ENCODE measurements at places on chromosomes 3 and 15. TPM values are rescaled to one million over a fixed set of nuclear protein-coding genes. Genes with fewer than 3 reads are reported as not detected.

The CLDN1 gene
- not detected for polyA plus RNA-seq

The HGD gene
- polyA plus RNA-seq, result 2.5 TPM

The TMCO5A gene
- not detected for polyA plus RNA-seq

The DNAJA4 gene
- 3.1 TPM for polyA plus RNA-seq

The COL6A5 gene
- not detected for polyA plus RNA-seq

DNA sequence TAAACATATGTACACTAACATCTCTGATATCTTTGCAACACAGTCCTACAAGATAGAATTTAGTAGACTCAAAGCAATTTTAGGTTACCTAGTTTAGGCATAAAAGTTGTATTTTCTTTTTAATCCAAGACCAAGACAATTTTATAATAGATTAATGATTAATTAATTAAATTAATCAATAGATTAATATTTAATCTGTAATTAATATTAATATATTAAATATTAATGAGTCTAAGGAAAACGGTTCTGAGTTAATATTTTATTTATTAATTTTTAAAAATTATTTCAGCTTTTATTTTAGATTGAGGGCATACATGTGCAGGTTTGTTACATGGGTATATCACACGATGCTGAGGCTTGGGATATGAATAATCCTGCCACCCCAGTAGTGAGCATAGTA, 49.0 kb downstream of the EHHADH start:
- H3K4me3 ChIP-seq, result no peak overlapping the region
- no peak overlapping the region for H3K27ac ChIP-seq
- DNase-seq, result no peak
- H3K36me3 ChIP-seq, result peaks cover 10% of the 10 kb centered on the region
- H3K27me3 ChIP-seq, result no peaks in the 10 kb centered on the region

- no peak for DNase-seq
- H3K36me3 ChIP-seq, result no peaks in the 10 kb centered on the region
- H3K4me1 ChIP-seq, result no peaks in the 10 kb centered on the region
- no peak overlapping the region for H3K27ac ChIP-seq
Measured at GRCh38 chr15:60162968-60163355, 158.9 kb downstream of the FOXB1 start.

DNA sequence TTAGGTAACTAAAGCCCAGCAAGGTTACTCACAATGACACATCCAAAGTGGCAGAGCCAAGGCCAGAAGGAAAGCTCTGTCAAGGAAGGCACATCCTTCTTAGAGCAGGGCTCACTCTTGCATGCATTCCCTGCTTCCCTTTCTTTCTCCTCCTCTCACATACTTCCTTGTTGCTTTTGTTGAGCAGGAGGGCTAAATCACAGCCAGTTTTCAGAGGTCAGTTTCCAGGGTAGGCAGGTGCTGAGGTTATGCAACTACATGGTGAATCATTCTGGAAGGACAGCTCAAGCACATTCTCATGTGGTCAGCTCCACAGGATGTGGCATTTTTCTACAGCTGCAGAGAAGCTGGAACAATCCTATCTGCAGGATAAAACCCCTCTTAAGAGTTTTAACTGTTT, 275.6 kb downstream of the ZNF621 start:
- no peak overlapping the region for H3K4me3 ChIP-seq
- H3K36me3 ChIP-seq, result no peaks in the 10 kb centered on the region
- no peaks in the 10 kb centered on the region for H3K4me1 ChIP-seq
- no peak for DNase-seq

DNA sequence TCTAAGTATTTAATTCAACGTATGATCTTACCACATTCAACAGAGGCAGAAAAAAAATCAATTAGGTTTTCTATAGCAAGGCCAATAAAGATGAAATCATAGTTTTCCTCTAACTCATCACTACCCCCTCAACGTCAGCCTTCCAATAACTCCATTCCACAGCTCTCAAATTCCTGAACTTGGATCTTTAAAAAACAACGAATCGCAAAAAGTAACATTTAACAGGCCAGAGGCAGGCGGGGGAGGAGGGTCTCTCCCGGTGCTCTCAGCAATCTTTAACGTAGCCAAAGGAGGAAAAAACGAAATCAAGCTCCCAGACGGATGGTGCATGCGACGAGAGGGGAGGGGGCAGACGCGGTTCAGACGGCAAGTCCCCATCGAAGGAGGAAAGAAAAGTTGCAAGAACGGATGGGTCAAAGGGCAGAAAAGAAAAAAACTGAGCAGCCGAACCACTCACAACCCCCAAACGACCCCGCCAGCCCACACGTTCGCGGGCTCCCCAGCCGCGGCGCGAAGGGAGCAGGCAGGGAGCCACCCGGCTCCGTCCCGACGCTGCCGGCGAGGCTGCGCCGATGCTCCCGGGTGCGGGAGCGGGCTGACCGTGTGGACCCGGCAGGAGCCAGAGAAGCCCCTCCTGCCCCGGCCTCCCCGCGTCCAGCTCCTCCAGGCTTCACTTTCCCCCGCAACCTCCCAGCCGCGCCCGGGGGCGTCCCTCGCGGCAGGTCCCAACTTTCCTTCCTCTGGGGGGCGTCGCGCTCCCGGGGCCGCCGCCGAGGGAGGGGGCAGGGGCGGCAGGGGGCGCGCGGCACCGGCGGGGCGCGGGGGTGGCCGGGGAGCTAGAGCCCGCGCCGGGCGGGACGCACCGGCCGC, 703 bp downstream of the PEAK1 start:
- H3K4me3 ChIP-seq, result peak overlapping the region; percentile 96
- peaks cover 59% of the 10 kb centered on the region for H3K4me1 ChIP-seq
- H3K27me3 ChIP-seq, result peaks cover 24% of the 10 kb centered on the region
- H3K36me3 ChIP-seq, result no peaks in the 10 kb centered on the region
- peak; percentile 36 for DNase-seq

DNA sequence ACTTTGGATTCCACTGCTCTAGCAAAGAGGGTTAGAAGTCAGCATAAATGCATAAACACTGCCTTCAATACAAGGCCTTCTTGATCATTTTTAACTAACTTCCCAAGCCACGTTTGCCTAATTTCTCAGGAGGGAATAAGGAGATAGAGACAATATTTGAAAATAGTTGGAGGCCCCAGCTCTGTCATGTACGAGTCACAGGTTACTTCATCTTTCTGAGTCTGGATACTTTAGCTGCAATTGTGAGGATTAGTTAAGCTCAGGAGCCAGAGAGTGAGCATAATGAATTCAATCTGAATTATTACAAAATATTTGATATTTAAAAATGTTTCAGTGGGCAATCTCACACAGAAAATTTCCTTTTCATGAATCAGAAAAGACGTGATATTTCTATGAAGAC, 298.9 kb downstream of the SHOX2 start:
- H3K27me3 ChIP-seq, result no peaks in the 10 kb centered on the region
- H3K36me3 ChIP-seq, result no peaks in the 10 kb centered on the region
- H3K4me3 ChIP-seq, result no peak overlapping the region
- no peaks in the 10 kb centered on the region for H3K4me1 ChIP-seq
- no peak for DNase-seq
- no peak overlapping the region for H3K27ac ChIP-seq

- no peaks in the 10 kb centered on the region for H3K27me3 ChIP-seq
- DNase-seq, result no peak
- H3K4me1 ChIP-seq, result peaks cover 20% of the 10 kb centered on the region
- no peak overlapping the region for H3K4me3 ChIP-seq
- H3K36me3 ChIP-seq, result no peaks in the 10 kb centered on the region
Measured at GRCh38 chr15:64236156-64236894, 73.5 kb upstream of the PPIB start.

GRCh38 chr3:37283011-37283410, 108.6 kb upstream of the LRRFIP2 start:
- DNase-seq, result no peak
- peaks cover 10% of the 10 kb centered on the region for H3K36me3 ChIP-seq
- no peaks in the 10 kb centered on the region for H3K27me3 ChIP-seq
- no peak overlapping the region for H3K27ac ChIP-seq

GRCh38 chr3:161035711-161036110, 69.4 kb downstream of the B3GALNT1 start:
- H3K27ac ChIP-seq, result peak overlapping the region; percentile 28
- DNase-seq, result no peak
- H3K4me1 ChIP-seq, result peaks cover 28% of the 10 kb centered on the region
- peaks cover 4% of the 10 kb centered on the region for H3K27me3 ChIP-seq

GRCh38 chr15:64911311-64912186, at the start of gene ANKDD1A:
Gene ANKDD1A, plus strand, starts transcription at chr15:64911902. Its CDS starts 29 bp downstream, at chr15:64911931.
- DNase-seq, result peak; percentile 34
- H3K36me3 ChIP-seq, result peaks cover 3% of the 10 kb centered on the region
- peaks cover 8% of the 10 kb centered on the region for H3K4me1 ChIP-seq
- H3K27me3 ChIP-seq, result peaks cover 5% of the 10 kb centered on the region
- peak within 1 kb of the TSS; percentile 45 for H3K27ac ChIP-seq

DNA sequence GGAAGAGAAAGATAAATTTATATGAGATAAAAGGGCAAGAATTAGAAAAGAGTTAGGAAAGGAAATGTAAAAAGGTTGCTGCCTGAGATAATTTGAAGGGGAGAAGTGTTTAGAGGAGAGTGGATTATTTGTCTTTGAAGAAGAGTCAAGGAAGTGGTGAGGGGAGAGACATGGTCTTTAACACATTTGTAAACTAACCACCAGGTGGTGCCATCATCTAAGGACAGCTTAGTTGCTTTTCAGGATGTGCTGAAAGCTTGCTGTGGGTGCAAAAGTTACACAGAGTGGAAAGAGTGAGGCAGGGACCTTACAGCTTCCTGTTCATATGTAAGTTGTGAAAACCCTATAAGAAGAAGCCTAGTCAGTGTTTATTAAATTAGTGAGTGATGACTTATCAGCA, 114.1 kb upstream of the DNAJC19 start:
- no peak for DNase-seq
- no peak overlapping the region for H3K4me3 ChIP-seq
- H3K27ac ChIP-seq, result no peak overlapping the region
- H3K4me1 ChIP-seq, result no peaks in the 10 kb centered on the region

GRCh38 chr3:31170932-31171670, 276.6 kb upstream of the GADL1 start:
- no peak overlapping the region for H3K27ac ChIP-seq
- no peak for DNase-seq
- H3K4me3 ChIP-seq, result no peak overlapping the region
- no peaks in the 10 kb centered on the region for H3K36me3 ChIP-seq

- H3K36me3 ChIP-seq, result no peaks in the 10 kb centered on the region
Measured at GRCh38 chr3:170802164-170803151, 67.5 kb downstream of the RPL22L1 start.

DNA sequence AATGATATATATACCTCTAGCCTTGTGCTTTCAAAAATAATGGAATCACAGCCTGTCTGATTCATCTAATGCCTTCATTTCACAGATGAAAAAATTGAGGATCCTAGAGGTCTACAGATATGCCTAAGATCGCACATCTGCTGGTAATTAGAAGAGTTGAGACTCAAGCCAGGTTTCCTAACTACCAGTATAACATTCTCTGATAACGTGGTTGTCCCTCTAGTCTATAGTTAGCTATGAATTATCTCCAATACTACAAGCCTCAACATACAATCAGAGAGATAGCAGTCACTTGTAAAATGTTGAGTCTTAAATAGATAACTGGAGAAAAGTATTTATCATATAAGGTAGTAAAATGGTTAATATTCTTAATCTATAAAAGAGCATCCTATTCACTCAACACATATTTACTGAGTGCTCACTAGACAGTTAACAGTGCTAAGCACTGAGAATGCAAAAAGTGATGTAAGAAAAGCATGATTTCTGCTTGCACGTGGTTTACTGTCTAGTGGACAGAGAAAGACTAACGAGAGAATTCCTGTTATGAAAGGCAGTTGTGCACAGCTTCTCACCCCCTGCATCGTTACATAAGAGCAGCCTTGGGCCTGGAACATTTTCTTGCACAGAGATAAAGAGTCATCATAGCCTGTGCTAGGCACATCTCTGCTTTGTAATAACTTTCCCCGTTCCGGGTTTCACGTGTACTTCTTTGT, 4.9 kb upstream of the ENTPD3 start:
- H3K4me3 ChIP-seq, result no peak overlapping the region
- H3K4me1 ChIP-seq, result peaks cover 5% of the 10 kb centered on the region
- no peaks in the 10 kb centered on the region for H3K36me3 ChIP-seq
- no peak for DNase-seq
- peaks cover 4% of the 10 kb centered on the region for H3K27me3 ChIP-seq

DNA sequence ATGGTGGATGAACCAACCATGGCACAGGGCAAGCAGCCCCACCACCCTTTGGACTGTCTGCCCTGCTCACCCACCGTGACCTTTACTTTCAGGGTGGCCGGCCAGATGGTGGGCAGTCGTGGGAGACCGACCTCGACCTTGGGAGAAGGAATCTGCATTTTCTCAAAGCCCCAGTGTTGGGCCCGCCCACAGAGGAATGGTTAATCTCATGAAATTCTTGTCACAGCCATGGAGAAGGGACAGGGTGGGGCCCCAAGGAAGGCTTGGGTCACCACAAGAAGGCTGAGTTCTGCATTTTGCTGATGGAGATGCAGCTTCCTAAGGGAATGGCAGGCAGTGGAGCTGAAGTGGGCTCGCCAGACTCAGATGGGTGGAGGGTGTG, 2.9 kb downstream of the PLXND1 start:
- H3K36me3 ChIP-seq, result no peaks in the 10 kb centered on the region
- H3K4me1 ChIP-seq, result peaks cover 73% of the 10 kb centered on the region
- peaks cover 4% of the 10 kb centered on the region for H3K27me3 ChIP-seq
- no peak overlapping the region for H3K27ac ChIP-seq
- peak overlapping the region; percentile 95 for H3K4me3 ChIP-seq
- no peak for DNase-seq

- peaks cover 87% of the 10 kb centered on the region for H3K4me1 ChIP-seq
- peaks cover 5% of the 10 kb centered on the region for H3K27me3 ChIP-seq
- peak overlapping the region; percentile 74 for H3K27ac ChIP-seq
- H3K36me3 ChIP-seq, result peaks cover 7% of the 10 kb centered on the region
- H3K4me3 ChIP-seq, result no peak overlapping the region
Measured at GRCh38 chr3:152317956-152318355, 49.2 kb downstream of the MBNL1 start.

DNA sequence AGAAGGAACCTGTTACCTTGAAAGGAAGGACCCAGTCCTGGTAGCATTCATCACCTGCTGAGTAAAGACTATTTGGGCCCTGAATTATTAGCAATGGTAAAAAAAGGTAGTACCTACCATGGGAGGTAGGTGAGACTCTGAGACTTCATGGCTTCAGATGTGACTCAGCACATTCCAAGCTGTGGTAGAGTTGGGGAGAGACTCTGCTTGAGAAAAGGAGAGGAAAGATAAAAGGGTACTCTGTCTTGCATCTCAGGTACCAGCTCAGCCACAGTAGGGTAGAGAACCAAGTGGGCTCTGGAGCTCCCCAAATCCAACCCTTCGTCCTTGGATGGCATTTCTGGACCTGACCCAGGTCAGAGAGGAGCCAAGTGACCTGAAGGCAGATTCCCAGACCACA, 430.4 kb downstream of the TBL1XR1 start:
- no peak overlapping the region for H3K4me3 ChIP-seq
- H3K36me3 ChIP-seq, result no peaks in the 10 kb centered on the region
- DNase-seq, result no peak
- peaks cover 2% of the 10 kb centered on the region for H3K27me3 ChIP-seq
- H3K4me1 ChIP-seq, result no peaks in the 10 kb centered on the region

GRCh38 chr15:96362755-96363651, 32.5 kb downstream of the NR2F2 start:
- peaks cover 52% of the 10 kb centered on the region for H3K27me3 ChIP-seq
- H3K36me3 ChIP-seq, result no peaks in the 10 kb centered on the region
- no peak overlapping the region for H3K4me3 ChIP-seq
- peaks cover 8% of the 10 kb centered on the region for H3K4me1 ChIP-seq
- no peak overlapping the region for H3K27ac ChIP-seq
- no peak for DNase-seq

All from immature natural killer cell (primary cell).